ENCODE measurements at places on chromosomes 2 and 18.

DNA sequence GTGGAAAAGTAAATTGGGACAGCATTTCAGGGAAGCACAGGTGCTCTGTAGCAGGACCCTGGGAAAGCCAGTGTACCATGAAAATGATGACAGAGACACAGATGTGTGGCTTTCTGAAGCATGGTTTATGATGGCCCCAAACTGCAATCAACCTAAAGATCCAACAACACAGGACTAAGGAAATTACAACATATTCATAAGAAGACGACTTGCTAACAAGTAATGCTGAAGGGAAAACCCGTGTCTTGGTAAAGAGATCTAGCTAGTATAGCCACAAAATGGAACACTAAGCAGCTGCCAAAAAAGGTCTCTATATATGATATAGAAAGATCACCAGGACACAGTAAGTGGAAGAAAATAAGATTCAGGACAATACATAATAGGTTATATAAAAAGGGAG lies 53.2 kb downstream of the UXS1 start:
- DNase-seq: no peak

DNA sequence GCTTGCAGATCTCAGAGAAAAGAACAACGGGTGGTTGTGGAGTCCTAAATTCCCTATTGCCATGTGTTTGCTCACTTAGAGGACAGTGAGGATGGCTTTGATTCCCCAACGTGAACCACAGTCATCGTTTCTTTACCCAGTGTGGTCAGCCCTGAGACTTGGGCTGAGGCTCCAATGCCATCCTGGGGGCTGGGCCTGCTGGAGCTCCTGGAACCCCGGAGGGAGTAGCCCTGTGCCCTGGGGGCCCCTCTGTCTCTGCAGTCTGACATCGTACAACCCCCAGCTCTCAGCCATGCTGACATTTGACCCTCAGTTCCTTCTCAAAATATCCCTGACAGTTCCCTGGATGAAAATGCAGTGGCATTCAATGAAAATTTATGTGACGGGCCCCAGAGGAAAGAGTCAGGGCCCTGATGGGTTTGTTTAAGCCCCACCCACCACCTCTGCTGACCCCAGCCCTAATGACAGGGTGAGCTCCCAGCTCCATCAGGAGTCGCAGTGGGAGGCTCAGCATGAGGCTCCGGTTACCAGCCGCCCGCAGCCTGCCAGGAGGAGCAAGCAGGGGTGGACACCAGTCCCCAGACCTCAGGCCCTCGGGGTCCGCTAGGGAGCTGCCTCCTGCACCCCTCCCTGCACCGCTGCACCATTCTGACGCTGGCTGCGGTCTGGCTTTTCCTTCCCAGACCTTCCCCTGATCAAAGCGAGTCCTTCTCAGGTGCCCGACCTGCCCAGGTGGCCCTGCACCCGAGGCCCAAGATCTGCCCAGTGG lies 120.9 kb downstream of the TWIST2 start:
- DNase-seq: no peak

- DNase-seq: no peak
These were observed 74.5 kb downstream of the EPB41L3 start for GRCh38 chr18:5469340-5469739.

- no peak for DNase-seq
These were observed 93.2 kb downstream of the BCL2L11 start for GRCh38 chr2:111213877-111214276.

GRCh38 chr18:36256094-36256493 lies 41.4 kb upstream of the FHOD3 start:
- no peak for DNase-seq

DNA sequence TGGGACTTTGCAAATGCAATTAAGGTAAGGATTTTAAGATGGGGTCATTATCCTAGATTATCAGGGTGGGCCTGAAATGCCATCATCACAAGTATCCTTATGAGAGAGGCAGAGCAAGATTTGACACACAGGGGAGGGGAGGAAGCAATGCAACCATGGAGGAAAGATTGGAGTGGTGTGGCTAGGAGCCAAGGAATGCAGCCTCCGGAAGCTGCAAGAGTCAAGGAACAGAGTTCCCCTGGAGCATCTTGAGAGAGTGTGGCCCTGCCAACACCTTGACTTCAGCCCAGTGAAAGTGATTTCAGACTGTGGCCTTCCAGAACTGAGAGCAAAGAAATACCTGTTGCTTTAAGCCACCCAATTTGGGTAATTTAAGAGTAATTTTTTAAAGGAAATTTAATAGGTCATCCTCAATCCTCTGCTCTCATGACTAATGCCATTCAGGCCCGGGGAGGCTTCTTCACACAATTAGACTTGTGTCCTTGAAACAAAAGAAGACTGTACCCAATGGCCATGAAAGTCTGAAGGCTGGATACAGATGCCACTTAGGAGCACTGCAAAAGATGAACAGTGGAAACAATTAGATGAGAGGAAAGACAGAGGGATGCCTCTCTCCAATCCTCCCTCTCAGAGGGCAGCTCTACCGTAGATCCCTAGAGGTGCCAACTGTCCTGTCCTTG lies 250.3 kb upstream of the ID2 start:
- DNase-seq: no peak

DNA sequence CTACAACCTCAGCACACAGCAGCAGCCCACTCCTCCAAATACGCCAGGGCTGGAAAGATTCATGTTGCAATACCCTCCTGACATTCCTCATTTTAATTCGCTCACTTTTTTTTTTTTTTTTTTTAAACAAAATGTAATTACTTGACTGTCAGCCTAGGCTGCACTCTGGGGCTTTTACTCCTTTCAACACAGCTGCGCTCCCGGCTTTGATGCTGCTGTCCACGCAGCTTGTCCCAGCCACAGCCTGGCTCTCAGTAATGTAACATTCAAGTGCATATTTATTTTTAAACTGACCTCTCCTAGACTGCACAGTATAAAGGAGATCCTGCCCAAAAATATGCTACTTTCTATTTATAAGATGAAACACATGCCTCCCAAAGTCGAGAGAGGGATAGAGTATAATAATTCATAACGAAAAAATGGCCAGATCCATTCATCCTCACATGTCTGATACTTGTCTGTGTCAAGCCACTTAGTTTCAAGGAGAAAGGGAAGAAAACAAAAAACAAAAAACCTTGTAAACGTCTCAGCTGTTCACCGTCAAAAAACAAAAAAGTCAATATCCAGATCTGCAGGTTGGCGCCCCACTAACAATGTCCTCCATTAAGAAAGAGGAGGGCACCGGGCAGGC lies 949 bp downstream of the CDC42EP3 start:
- no peak for DNase-seq

GRCh38 chr2:128263902-128264331 lies 54.8 kb downstream of the HS6ST1 start:
- no peak for DNase-seq

- DNase-seq: peak; percentile 57
These were observed 266.9 kb upstream of the DSEL start for GRCh38 chr18:67783196-67783946.

DNA sequence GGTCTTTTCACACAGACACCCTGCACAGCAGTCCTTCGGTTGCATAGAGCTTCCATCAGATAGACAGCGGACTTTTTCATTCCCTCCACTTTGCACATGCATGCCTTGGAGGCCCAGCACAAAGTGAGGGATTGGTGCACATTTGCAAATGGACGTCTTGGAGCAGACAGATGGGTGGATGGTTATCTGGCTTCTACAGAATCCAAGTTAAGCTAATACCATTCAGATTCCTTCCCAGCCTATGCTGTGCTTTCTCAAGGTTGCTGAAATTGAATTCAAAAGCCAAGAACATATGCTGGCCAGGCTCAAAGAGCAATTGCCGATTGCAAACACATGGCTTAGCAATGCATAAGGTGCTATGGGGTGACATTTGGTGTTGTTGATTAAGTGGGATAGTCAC lies 186.4 kb downstream of the VAPA start:
- no peak for DNase-seq

- DNase-seq: no peak
These were observed 113.1 kb upstream of the SRD5A2 start for GRCh38 chr2:31693882-31694281.

- DNase-seq: peak; percentile 34
These were observed 279.7 kb downstream of the MBD5 start for GRCh38 chr2:148300544-148300943.

DNA sequence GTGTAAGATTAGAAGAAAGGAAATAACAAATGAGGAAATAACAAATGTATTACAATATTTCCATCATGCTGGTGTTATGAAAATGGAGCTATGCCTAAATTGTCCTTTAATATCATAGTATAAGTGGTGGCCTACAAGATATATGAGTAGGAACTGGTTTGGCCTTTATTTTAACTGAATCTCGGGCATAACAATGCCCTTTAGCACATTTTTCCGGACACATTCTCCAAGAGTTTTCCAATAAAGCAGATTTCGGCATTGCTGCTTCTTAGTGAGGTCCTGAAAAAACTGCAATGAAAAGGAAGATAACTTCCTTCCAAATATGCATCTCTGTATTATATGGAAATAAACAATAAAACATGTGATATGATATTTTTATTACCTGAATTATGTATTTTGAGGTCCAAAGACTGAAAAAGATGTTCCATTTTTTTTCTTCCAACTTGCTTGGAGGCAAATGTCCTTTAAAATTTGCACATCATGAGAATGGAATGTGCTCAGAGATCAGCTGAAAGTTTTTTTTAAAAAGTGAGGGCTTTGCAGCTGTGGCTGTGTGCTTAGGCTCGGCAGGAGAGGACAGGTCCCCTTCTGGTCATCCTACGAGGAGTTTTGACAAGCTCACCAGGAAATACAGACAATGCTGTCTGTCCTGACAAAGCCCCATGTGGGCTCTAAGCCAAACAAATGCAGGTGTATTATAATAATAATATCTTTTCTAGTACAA lies 132.3 kb upstream of the RND3 start:
- no peak for DNase-seq

DNA sequence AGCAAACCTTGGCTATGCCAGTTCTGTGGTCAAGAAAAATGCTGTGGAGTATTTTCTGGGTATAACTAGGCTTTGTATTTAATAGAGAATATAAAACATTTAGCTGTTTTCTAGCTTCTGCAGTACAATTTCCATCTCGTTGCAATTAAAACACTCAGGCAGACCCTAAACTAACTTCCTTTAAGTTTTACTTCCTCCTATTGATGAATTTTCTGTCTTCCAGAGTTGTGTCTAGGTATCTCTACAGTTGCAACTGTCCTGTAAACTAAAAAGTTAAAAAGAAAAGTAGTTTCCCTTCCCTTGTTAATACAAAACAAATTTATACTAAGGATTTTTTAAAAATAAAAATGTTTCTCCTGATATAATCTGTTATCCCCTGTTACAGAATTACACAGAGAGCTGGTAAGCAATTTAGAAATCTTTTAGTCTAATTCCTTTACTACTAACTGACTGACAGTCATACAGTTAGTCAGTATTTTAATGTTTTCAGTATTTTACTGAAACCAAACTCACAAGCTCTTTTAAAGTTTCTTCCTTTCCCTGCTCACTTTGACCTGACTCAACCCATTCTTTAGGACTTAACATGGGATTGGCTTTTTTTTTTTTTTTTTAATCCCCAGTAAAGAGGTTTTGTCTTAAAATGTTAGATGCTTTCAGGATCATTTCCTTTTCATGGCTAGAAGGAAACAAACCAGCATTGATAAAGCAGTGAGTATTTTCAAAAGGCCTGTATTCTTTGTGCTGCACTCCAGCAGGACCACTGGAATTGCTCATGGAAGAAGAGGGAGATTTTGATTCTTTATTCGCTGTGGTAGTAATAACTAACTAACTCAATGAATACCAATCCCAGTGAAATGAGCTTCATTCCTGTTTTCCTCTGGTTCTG lies 22.9 kb downstream of the ITGAV start:
- DNase-seq: no peak

DNA sequence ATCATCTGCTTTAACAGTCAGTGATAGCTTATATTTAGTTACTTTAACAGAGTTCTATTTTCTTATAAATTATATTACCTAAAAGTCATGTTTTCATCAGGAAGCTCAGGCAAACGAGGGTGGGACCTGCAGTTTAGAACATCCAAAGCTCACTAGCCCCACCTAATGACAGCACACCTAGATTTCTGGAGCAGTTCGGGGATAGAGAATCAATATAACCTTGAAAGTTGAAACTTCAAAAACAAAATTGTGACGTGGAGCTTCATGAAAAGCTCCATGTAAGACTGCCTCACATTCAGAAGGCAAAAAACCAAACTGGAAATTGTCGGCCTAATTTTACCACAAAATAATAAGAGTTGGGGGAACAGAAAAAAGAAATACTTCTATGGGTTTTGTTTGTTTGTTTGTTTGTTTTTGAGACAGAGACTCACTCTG lies 185.9 kb upstream of the CCDC150 start:
- peak; percentile 14 for DNase-seq

GRCh38 chr2:67346718-67347407 lies 50.3 kb upstream of the ETAA1 start:
- peak; percentile 42 for DNase-seq

GRCh38 chr18:31100436-31101182 lies 1.6 kb downstream of the DSC2 start:
- no peak for DNase-seq
